Umbilical cord (tissue), 2 donors: ENCODE measurements at places on chromosomes 4 and X. TPM values are rescaled to one million over a fixed set of nuclear protein-coding genes. Genes with fewer than 3 reads are reported as not detected.

DNA sequence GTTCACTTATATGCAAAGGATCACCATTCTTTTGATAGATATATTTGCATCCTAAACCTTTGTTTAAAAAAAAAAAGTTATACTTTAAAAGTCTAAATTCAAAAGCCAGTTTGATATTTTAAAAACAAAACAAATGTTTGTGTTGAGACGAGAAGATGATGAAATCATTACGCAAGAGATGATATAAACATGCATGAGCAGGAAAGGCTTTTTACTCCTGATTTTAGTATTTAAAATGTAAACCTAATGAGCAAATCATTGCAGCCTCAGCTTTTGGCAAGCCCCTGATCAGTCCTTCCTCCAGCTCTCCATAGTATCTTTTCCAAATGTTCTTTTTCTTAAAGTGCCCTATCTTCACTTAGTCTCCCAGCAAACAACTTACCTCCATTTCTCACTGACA is 115.6 kb downstream of the ARAP2 start:
- no peak for DNase-seq

- no peak for DNase-seq
These were observed 10.6 kb upstream of the PGRMC2 start for GRCh38 chr4:128298146-128298758.

- no peak for DNase-seq
These were observed 45.5 kb downstream of the CENPC start for GRCh38 chr4:67499799-67500198.

GABRA4 gene
- total RNA-seq, result 5.3 TPM

ATP8A1 gene
- total RNA-seq, result 14.7 TPM
